ENCODE measurements at places on chromosomes 11 and 22.
A peak's percentile ranks its signal among the peaks of the same experiment; 100 is the strongest.

DNA sequence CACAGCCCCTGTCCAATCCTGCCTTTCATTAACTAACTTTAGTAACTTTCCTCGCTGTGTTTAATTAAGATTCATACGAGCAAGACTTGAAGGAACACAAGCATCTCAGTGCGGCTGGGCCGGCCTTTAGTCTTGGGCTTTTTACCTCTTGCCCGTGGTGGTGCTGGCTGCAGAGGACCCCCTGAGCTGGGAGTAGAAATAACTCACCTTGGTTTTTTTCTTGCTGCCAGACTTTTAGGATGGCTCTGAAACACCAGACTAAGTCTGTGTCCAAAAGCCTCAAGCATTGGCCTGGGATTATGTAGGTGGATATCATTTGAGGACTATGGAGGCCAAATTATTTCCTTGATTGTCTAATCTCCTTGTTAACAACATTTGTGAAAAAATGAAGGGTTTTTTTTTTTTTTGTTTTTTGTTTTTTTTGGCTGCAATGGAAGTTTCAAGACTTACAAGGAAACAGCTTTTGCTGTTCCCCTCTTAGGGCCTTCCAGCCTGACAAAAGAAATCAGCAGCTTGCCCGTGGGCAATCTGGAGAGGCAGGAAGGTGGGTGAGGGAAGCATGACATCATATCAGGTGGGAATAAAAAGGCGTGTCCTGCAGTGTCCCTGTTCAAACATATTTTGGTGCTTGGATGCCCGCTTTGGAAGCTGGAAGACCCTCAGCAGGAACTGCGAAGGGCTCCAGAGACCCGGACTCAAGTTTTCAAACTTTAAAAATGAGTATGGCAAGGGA is 44.0 kb downstream of the SMIM38 start:
- no peak for DNase-seq

GRCh38 chr22:43747877-43748276 is 64.2 kb downstream of the EFCAB6 start:
- DNase-seq = no peak

GRCh38 chr11:88301488-88302140 is 35.9 kb downstream of the CTSC start:
- no peak for DNase-seq

- DNase-seq = peak; percentile 64
Measured at GRCh38 chr11:9003573-9004182, at the start of gene NRIP3. Gene NRIP3 (minus strand): TSS chr11:9004001. CDS start chr11:9003935, 66 bp downstream.

- no peak for DNase-seq
Measured at GRCh38 chr11:122754553-122755322, 83.6 kb upstream of the CRTAM start.

- no peak for DNase-seq
Measured at GRCh38 chr22:26945565-26945964, 288.2 kb downstream of the MIAT start.

- DNase-seq = no peak
Measured at GRCh38 chr11:47186700-47187695, 764 bp upstream of the PACSIN3 start.

DNA sequence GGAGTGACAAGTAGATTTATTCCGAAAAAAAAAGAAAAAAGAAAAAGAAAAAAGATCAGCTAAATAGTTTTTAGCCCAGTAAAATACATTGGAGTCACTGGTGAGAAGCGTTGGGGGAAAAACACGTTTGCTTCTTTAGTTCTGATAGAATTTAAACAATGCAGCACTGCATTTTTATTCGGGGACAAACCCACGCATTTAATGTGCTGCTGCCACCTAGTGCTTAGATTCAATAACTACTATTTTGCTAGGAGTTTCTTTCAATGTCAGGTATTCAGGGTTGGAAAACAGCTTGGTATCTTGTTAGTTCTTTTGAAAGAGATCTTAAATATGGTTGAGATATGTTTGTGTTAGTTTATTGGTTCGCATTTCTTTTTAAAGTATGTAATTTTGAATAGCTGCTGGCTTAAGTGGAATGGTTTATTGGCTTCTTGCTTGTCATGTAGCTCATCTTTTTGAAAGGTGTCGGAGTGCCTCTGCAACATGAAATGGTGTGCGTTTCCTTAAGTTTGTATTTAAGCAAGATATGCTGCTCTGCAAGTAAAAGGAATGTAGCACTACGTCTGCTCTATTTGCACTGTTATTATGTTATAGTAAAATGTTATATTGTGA is 41.9 kb downstream of the SVIP start:
- peak; percentile 46 for DNase-seq

DNA sequence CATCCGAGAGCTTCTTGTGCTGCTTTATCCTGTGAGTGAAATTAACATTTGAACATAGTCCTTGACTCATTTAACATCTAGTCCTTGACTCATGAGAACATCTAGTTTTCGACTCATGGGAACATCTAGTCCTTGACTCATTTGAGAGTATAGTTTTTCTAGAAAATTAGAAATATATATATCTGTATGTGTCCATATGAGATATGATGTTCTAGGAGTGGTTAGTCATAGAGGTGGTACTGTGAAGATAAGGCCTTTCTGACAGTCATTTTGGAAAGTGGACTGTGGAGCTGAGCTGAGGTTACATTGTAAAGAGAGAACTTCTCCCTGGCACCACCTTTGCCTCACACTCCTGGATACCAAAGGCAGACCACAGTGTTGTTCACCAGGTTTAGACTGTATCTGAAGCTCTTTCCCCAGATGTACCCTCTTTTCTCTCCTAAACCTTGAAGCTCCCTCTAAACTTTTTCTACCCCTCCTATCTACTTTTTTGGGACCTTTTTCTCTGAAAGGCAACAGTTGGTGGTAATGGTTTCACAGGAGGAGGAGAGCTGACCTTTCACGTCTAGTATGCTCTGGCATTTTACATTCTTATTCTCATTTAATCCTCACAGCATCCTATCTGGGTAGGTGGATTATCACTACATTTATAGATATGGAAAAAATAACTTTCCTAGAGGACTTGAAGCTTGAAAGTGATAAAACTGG is 67.2 kb downstream of the PPP2R1B start:
- DNase-seq = no peak

GRCh38 chr22:26857169-26857568 is 199.8 kb downstream of the MIAT start:
- DNase-seq = no peak
